ENCODE measurements at places on chromosomes 16 and 17.

DNA sequence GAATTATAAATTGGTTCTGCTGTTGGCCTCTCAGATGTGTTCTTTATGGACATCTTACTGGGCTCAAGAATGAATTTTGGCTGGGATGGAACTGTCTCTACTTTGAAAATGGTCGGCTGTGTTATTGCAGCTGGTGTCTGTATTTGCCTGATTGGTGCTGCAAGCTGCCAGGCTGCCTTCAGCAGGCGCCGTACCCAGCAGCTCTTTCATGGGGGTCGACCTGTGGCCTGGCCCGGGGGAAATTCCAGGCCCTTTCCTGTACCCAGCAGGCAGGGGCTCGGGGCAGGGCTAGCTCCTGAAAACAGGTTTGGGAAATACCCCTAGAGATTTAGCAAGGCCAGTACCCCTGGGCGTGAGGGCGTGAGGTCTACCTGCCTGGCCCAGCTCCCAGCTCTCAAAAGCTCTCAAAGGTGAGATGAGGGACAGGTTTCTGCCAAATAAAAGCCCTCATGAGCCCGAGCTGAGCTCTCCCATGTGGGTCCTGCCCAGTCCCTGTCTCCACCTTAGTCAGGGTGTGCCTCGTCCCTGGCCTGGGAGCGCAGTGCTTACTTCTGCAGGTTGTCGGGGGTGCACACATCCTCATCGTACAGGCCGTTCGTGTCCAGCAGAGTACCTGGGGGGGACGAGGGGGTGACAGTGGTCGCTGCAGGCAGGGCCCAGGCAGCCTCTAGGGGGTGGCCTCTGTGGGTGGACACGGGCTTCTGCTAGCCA lies 52.3 kb downstream of the PRMT7 start:
- no peak for DNase-seq

- DNase-seq = no peak
Measured at GRCh38 chr17:77781536-77781935, 177.0 kb upstream of the TNRC6C start.

DNA sequence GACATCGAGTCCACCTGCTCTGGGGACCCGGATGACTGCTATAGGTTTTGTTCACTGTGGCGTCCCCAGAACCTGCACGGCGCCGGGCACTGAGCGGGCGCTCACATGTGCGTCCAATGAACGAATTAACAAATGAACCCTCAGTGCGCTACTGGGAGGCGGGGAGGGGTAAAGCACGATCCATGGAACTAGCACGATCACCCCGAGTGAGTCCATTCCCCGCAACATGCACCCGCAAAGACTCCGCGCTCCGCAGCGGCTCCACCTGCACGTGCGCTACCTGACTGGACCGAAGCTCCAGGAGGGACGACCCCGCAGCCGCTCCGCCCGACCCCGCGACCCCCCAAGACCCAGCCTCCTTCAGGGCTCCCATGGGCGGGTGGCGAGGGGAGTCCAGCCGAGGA lies 491 bp downstream of the TRAP1 start:
- no peak for DNase-seq

DNA sequence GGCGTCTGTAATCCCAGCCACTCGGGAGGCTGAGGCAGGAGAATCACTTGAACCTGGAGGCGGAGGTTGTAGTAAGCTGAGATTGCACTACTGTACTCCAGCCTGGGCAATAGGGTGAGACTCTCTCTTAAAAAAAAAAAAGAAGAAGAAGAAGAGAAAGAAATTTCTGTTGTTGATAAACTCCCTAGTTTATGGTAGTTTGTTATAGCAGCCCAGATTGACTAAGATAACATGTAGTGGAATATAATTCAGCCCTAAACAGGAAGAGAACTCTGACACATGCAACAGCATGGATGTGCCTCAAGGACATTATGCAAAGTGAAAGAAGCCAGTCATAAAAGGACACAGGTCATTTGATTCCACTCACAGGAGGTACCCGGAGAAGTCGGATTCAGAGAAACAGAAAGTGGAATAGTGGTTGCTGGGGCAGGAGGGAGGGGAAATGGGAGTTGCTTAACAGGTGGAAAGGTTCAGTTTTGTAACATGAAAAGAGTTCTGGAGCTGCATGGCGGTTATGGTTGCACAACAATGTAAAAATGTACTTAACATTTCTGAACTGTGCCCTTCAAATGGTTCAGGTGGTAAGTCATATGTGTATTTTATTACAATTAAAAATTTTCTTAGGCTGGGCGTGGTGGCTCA lies 26.0 kb upstream of the PRM1 start:
- no peak for DNase-seq

- DNase-seq = peak; percentile 70
Measured at GRCh38 chr17:63516910-63517824, 6.0 kb upstream of the KCNH6 start.

- DNase-seq = no peak
Measured at GRCh38 chr17:42284024-42284369, 4.3 kb upstream of the STAT5A start.

DNA sequence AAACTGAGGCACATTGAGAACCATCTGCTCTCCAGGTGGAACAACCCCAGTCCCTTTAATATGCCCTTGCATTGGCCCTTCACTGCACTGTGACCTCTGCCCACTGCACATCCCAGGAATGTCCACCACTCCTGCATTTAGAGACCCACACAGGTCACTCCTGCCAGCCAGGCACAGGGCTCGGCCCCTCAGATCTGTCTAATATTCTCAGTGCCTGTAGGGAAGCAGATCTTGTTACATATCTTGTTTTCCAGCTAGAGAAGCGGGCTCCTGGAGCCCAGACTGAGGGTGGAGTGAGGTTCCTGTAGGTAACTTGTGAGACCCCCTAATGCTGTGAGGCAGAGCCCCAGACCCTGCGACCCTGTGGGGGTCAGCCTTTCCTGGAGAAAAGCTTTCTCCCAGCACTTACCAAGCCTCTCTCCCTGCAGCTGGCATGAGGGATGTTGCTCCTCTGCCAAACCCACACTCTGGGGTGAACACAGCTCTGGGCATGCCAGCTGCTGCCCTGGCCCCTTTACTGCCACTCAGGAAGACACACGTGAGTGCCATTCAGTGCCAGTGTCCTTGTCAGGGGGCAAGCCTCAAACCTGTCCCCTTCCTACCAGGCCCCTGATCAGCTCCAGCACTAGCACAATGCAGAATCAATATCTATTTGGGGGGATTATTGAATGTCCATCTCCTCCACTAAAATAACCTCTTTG lies 40.3 kb upstream of the CRHR1 start:
- no peak for DNase-seq

- no peak for DNase-seq
Measured at GRCh38 chr16:11283820-11284248, 2.7 kb upstream of the PRM1 start.

DNA sequence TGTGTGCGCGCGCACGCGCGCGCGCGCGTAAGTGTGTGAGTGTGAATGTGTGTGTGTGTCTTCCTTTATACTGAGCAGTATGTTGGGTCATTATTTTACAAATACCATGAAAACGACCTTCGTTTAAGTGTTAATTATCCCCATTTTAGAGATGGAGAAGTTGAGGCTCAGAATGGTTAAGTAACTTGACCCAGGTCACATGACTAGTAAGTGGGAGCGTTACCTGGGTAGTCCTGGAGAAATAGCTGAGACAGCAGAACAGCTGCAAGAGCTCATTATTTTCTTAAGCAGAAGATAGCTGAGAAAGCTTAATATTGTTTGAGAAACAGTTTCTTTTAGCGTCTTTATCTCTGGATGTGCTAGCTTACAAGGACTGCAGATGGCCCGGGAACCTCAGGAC lies 78.8 kb downstream of the IRX3 start:
- no peak for DNase-seq

DNA sequence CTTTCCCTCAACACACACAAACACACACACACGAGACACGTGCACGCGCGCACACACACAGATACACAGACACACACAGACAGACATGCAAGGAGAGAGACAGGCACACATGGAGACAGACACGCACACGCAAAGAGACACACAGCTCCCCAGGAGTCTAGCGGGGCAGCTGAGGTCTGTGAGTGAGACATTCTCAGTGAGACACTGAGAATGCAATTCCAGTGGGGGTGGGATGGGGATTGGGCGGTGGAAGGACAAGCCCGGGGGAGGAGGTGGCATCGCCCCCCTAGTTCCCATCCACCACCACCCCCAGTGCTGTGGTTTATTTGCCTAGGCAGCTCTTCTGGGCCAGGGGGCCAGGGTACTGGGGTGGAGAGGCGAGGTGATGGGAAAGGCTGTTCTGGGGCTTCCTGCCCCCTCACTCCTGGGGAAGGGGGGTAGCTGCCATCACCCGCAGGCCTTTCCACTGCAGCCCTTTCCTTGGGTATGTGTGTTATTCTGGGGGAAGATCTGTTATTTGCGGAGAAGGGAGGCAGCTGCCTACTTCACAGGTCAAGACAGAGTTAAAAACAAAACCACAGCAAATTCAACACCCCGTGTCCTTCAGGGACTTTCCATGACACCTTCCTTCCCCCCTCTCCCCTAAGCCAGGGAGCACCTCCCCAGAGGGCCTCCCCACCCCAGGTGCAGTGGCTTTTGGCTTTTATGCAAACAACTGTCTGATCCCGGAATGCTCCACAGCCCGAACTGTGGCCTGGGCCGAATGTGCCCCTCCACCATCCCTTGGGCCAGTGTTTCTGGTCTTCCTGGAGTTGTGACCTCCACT lies 18.0 kb downstream of the GRB7 start:
- DNase-seq = no peak

- DNase-seq = no peak
Measured at GRCh38 chr17:73232587-73233373, 28.9 kb downstream of the CPSF4L start.

- DNase-seq = no peak
Measured at GRCh38 chr17:2111691-2112090, 56.8 kb downstream of the HIC1 start.

GRCh38 chr17:48734333-48735061 lies 5.9 kb upstream of the HOXB13 start:
- no peak for DNase-seq

DNA sequence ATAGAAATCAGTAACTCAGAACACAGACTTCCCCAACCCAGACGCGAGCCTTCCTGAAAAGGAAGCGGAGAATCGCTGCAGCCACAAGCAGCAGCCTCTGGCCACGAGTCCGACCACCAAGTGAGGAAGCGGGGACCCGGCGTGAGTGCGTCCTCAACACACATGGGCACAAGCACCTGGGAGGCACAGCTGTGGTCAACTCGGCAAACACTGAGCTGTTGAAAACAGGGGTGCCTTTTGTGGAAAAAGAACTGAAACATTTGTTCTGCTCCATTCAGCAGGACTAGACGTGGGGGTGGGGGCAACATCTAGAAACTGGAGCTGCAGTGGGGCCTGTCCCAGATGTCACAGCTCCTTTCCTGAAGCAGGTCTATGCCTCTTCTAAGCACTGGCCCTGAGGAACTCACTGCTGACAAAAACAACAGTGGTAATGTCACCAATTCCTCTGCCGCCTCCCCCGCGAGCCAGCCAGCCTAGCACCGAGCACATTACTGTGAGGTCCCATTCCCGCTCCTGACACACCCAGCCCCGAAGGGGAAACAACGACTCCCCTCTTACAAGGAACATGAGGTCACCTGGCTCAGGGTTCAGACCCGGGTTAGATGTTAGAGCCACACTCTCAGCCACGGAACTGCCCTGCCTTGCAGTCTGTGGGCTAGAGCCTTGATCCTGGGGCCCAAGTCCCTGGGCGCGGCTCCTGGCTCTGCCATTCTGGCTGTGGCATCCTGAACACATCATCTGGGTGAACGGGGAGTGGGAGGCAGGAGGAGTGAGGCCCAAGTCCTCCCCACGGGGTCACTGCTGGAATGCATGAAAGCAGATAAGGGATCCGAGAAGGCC lies 29.0 kb downstream of the KDM8 start:
- no peak for DNase-seq

Measured in T1000 (cell line).